HFFc6 (cell line): ENCODE measurements at places on chromosomes 1 and 21.

DNA sequence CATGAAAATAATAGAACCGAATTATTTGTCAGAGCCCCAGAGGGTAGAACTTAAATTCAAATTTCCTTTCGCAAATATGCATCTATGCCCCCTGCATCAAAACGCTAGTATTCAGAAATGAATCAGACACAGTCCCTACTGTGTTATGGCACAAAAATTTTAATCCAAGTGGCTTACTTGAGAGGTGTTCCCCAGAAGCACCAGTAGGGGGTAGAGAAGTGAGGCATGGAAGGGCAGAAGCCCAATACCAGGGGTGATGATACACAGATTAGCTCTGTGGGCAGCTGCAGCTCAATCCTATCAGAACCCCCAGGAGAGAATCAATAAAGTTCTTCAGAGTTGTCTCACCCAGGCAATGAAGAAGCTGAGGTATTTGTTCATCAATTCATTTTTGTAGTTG lies 342.2 kb downstream of the OMA1 start:
- no peak for DNase-seq

- DNase-seq = no peak
These were observed 16.1 kb upstream of the PADI6 start for GRCh38 chr1:17355898-17356297.

DNA sequence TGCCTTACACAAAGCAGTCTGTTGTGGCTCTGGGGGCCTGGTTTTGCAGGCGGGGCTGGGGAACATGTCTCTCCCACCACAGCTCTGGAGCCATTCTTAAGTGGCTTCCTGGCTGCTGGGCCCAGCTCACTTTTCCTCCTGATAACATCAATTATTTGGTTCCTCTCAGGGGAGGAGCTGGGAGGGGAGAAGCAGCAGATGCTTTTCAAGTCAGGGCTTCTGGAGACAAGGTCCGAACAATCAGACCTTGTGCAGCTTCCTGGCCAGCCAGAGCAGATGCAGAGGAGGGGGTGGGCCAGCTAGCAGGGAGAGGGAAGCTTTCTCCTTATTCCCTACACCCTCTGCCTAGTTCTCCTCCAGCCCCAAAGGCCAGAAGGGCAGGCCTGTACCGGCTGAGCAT lies 3.7 kb upstream of the PAQR6 start:
- DNase-seq = no peak

DNA sequence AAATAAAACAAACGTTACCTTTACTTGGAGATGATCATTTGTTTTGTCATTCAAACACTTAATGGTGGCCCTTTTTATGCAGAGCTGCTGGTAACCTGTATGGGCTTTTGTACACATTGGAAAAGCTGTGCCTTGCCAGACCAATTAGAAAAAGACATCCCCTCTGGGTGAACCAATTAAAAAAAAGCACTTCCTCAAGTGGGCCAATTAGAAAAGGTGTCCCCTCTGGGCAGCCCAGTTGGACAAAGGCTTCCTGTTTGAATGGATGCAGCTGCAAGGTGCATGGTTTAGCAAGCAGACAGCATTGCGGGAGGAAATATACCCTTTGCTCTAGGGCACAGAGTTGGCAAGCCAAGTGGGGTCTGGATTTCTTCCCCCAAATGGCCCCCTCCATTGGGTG lies 21.6 kb downstream of the HUNK start:
- no peak for DNase-seq

DNA sequence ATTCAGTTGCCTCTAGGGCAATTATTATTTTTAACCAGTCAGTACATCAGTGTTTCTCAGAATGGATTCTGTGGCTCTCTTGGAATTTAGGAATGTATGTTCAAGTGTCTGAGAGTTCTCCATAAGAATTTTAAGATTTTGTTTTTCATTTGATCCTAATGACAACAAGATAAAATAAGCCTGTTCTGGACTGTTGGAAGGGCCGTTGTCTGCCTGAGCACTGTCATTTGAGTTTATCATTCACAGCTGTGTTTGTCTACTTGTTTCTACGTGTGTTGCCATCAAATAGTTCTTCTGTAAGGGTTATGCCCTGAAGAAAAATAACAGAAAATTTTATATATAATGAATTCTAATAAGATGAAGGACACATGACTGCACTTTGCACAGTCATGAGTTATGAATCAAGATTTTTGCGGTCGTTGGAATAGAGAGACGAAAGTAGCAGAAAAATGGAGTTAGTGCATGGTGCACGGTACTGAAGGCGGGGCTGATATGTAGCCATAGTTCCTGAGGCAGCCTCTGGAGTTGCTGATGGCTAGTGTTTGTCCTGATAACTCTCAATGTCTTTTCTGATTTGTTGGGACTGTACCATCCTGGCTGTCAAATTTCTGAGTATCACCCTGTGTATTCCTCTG lies 92.5 kb downstream of the NOS1AP start:
- peak; percentile 6 for DNase-seq
